ENCODE measurements at places on chromosomes 3 and 15.

DNA sequence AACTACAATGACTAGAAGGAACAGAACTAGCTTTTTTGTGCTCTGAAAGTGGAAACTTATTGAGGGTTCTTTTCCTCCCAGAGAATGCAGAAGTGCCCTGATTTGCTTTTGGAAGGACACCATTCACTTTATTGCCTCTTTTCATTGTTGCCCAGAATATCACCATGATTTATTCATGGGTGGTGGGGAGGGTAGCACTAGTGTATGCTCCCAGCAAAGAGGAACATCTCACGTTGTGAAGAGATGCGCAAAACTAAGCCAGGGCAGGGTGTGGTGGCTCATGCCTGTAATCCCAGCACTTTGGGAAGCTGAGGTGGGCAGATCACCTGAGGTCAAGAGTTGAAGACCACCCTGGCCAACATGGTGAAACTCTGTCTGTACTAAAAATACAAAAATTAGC, 31.4 kb downstream of the FLNB start:
- DNase-seq, result no peak

DNA sequence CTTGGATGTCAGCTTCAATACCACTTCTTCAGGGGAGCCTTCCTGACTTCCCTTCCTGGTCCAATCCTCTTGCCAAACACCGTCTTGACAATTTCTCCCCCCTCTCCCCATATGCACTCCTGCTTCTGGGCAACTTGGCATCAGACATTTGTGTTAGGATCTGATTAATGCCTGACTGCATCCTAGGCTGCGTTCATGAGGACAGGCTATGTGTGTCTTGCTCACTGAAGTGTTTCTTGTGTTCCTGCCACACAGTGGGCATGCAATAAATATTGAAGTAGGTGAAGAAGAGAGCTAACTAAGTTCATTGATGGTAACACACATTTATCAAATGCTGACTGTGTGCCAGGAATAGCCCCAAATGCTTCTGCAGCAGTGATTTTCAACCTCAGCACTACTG, 36.4 kb upstream of the WNT5A start:
- no peak for DNase-seq

- peak; percentile 80 for DNase-seq
These were observed 170.2 kb upstream of the NR2F2 start for GRCh38 chr15:96160269-96160668.

DNA sequence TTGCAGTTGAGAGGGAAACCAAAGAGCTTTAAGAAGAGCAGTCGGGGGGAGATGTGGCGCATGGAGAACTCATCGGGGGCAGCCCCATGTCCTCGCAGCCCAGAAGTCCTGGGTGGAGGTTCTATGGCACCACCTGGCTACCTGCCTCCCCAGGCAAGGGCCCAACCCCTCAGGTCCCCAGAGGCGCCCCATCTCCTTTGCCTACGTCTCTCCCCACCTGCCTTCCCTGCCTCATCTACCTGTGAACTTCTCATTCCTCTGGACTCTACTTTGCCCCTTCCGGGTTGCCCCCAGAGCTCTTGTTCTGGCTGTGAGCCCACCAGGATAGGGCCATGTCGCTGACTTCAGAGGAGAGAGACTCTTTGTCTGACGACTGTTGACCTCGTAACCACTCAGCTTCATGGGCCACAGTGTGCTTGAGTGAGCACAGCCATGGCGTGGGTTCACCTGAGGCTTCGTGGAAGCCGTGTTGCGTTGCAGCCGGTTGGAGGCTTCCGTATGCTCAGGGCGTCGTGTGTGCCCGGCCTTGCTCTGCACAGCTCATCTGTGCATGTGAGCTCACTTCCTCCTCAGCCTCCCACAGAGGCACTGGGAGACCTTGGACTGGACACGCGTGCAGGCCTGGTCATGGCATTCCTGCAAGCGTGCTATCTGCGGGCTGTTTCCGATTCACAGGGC, 13.4 kb downstream of the APBA2 start:
- no peak for DNase-seq

DNA sequence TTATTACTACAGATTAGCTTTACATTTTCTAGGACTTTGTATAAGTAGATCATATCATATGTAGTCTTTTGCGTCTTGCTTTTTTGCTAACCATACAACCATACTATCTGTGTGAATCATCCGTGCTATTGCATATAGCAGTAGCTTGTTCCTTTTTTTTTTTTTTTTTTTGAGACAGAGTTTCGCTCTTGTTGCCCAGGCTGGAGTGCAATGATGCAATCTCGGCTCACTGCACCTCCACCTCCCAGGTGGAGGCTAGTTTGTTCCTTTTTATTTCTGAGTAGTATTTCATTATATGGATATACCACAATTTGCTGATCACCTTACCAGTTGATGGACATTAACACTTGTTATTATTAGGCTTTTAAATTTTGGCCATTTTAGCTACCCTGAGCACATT, 54.5 kb upstream of the TBL1XR1 start:
- no peak for DNase-seq

DNA sequence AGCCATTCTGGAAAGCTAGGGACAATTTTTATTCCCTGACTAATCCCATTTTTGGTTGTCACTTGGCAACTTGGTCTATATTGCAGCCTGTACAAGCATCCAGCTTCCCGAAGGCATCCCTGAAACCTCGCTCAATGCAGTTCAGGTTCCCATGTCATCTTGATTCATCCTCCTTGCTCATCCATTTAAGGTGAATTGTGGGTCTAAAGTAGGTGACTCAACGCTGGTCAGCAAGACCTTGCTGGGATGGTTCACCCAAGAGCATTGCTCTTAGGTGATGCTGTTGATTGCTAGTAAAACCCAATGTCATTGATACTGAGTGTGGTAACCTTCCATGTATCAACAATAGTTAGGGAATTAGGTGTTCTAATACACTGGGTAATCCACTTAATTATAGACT, 13.1 kb upstream of the RAB8B start:
- DNase-seq, result no peak

DNA sequence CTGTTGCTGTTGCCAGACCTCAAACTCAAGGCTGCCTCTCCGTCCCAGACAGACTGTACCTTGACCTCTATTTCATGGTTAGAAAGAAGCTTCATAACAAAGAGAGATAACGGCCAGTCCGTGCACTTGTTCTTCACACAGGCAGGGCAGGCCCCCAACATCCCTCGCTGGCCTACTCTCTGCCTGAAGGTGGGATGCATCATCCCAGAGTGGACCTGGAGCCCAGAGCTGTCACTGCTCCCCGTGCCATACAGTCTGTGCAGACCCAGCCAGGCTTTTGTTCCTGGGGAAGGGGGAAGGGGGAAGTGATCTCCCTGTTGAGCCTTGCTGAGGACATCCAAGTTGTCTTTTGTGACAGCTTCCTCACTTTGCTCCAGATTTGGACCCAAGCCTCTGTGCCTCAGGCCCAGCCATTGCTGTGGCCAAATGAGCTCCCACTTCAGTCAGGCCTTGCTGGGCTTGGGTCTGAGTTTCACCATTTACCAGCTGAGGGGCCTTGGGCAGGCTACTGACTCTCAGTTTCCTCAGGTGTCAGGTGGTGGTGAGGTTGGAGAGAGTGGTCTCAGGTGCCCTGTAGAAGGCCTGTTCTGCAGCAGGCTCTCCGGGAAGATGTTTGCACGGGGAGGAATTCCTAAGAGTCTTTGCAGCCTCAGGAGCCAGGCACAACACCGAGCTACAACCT, 141.6 kb downstream of the DNAJB8 start:
- no peak for DNase-seq

DNA sequence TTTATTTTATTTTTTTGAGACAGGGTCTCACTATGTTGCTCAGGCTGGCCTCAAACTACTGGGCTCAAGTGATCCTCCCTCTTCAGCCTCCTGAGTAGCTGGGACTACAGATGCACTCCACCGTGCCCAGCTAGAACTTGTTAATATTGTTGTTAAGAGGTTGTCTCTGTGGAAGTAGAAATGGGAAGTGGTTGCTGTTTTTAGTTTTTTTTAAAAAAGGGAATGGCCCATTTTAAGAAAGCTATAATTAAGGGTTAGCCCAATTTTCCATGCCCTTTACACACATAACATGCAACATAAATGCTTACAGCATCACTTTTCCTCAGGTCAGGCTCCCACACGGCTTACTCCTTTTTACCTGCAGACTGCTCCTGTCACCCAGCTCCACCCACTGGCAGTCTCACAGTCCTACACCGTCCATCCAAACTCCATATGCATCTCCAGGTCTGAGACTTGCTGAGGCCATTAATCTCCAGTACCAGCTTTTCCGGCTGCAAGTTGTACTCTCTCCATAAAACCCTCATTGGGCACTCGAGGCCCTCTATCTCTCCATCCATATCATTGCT, 19.8 kb downstream of the MORC1 start:
- no peak for DNase-seq

GRCh38 chr15:74933573-74933972, 4.3 kb downstream of the COX5A start:
- no peak for DNase-seq

DNA sequence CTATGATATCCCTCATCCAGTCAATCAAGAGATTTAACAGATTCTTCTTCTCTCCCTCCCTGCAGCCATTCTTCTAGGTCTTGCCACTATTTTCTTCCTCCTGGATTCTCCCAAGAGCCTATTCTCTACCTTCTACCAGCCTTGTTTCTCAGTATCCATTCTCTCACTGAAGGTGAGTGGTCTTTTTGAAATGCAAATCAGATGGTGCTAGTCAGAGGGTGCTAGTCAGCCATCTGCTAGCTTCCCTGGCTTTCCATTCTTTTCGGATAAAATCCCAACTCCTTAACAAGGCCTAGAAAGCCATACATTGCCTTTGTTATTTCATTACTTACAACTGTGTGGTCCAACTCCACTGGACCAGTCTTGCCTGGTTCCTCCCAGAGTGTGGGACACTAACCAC, 734.3 kb upstream of the CFAP20DC start:
- no peak for DNase-seq

GRCh38 chr3:143991713-143992112, 20.1 kb downstream of the DIPK2A start:
- no peak for DNase-seq

DNA sequence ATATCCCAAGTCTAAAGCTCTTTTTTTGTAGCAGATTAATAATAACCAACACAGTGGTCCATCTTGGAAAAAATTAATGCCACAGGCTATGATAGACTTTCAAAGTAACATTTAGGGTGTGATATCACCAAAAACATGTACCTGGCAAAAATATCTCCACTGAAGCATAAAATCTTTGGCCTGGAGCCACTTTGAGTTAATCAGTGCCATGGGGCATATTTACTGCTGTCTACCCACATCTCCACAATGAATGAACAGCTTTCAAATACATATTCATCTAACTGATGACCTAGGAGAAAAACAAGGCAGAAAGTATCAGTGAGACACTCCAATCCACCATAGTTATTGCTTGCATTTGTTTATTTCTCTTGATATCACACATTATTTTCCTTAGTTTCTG, 296.0 kb upstream of the MDFIC2 start:
- no peak for DNase-seq

GRCh38 chr15:90674476-90674875, 42.7 kb upstream of the BLM start:
- no peak for DNase-seq

- DNase-seq, result no peak
These were observed 309.8 kb downstream of the OXSM start for GRCh38 chr3:26099692-26100091.

All from suprapubic skin (tissue), 4 donors.